Omental fat pad (tissue), 4 donors: ENCODE measurements at places on chromosomes 12 and 14.

DNA sequence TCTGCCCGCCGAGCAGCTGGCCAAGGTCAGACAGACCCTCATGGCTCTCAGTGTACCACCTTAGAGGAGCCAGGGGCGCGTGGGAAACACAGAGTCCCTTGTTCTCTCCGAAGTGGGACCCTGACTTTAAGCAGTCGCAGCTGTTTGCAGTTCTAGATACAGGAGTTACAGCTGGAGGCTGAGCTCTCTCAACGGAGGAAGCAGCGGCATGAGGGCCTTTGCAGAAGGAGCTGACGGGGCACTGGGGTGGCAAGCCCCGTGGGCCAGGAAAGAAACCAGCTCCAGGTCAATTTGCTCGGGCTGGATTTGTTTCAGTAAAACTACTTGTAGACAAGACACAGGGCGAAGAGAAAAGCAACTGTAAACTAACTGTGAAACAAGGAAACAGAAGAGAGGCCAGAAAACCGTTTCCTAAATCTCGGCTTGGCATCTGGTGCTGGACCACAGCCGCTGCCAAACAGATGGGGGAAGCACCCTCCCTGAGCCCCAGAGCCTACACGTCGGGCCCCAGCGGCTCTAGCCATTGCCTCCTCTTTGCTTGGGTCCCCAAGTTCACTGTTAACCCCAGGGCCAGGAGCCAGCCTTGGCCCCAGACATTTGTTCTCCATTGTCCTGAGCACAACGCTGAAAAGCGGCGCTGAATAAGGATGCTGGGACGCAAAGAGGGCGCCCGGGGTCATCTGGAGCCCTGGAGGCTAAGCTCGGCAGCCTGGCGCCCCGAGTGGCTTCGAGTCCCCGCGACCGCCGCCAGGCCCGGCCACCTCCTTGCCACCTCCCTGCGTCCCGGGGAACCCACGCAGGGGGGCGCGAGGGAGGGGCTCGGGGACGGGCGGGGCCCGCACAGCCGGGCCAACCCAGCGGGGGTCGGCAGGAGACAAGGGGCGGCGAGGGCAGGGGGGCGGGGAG is 914 bp upstream of the PACS2 start:
- no peak for DNase-seq

DNA sequence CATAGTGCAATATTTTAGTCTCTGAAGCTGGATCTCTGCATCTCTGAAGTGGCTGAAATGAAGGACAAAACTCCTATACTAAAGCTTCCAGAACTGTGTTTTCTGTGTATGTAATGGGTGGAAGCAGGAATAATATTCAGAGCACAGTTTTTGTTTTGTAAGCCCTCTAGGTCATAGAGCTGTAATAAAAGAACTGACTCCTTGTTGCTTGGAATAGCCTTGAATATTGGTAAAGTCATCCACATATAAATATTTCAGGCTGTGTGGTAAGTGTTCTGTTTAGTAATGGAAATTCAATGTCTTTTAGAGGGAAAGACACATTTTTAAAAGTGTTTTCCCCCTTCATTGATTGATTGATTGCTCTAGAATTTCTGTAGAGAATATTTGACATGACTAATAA is 18.2 kb upstream of the AKAP6 start:
- DNase-seq = no peak

GRCh38 chr12:50309950-50310349 is 26.6 kb upstream of the LIMA1 start:
- DNase-seq = no peak

- DNase-seq = no peak
Observed at GRCh38 chr14:98290596-98290995, 981.4 kb downstream of the BCL11B start.

DNA sequence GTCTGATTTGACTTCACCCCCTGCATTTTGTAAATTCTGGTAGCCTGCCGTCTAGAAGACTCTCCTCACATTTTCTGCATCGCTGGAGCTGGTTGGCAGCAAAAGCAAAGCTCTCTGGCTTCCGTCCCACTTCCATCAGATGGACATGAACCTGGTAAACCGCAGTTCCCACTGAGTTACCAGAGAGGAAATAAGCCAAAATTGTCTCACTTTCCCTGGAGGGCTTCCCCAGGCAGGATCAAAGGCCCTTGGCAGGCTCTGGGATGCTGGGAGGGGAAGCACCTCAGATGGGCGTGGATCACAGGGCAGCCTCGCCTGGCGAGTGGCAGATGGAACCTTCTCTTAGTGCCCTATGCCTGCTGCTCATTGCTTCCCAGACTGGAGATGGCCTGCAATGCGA is 243.5 kb downstream of the TMEM132C start:
- DNase-seq = no peak

DNA sequence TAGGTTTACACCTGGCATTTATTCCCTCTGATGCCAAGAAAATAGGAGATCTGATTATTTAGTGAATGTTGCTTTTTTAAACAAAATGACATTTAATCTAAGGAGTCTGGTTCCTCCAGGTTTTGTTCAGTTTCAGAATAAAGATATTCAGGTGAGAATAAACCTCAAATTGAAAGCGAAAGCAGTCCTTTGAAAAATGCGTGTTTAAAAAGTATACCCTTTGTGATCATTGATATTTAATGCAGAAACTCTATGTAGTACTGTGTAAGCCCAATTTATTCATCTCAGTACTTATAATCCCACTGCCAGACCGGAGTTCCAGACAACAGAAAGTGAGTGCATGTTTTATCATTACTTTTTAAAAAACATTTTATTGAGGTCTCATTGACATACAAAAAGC is 210.2 kb downstream of the KCNC2 start:
- DNase-seq = no peak

GRCh38 chr12:45389426-45389825 is 173.5 kb downstream of the ANO6 start:
- no peak for DNase-seq

- DNase-seq = no peak
Observed at GRCh38 chr12:116055895-116056607, 221.4 kb downstream of the MED13L start.

DNA sequence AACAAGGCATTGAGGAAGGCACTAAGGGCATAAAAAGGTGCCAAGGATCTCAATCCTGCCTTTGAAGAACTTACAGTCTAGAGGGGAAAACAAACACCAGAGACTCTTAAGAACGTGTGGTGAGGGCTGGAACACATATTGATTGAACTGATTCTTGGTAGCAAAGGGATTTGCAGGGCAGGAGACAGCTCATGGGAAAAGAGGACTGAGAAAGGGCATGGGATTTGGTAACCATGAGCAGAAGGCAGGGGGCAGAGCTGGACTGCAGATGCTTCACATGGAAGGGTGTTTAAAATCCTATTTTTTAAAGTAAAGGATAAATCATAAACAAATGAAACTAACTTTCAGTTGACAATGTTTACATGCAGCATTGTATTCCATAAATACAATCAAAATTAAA is 203.1 kb downstream of the ITPR2 start:
- DNase-seq = no peak

DNA sequence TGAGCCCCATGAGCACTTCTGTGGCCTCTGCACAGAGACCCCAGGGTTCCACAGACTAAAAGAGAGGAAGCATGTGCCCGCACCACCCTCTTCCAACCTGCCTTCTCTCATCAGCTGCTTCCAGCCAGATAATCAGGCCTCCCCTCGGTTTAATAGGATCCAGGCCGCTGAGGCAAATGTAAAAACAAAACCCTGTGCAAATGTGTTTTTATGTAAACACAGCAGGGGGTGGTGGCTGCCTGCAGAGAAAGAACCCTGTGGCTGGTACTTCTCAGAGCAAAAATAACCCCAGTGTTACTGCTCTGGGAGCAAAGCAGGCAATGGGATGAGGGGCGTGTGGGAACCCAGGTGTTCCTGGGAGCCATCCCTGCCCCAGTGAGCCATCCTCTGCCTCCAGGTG is 46.2 kb downstream of the WSCD2 start:
- no peak for DNase-seq

GRCh38 chr12:3048540-3048939 is 28.6 kb upstream of the TSPAN9 start:
- DNase-seq = no peak

GRCh38 chr12:92561543-92561899 is 141.3 kb upstream of the PLEKHG7 start:
- DNase-seq = no peak

DNA sequence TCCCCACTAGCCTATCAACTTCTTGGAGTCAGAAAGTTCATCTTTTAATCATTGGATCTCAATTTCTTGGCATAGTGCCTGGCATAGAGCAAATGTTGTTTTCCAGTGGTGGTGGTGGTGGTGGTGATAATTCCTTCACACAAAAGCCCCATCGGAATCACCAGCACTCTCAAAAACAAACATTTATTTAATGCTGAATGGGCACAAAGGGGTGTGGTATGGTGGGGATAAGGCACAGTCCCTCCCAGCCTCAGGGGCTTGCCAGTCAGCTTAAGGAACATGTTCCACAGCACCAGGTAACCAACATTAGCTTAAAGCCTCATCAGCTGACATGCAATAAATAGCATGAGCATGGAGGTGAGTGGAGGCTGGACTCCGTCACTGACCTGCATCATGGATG is 56.6 kb downstream of the KCNK10 start:
- DNase-seq = no peak

GRCh38 chr12:1373901-1374735 is 220.3 kb downstream of the FBXL14 start:
- DNase-seq = no peak

GRCh38 chr12:120444676-120445075 is 1.5 kb downstream of the TRIAP1 start:
- no peak for DNase-seq

DNA sequence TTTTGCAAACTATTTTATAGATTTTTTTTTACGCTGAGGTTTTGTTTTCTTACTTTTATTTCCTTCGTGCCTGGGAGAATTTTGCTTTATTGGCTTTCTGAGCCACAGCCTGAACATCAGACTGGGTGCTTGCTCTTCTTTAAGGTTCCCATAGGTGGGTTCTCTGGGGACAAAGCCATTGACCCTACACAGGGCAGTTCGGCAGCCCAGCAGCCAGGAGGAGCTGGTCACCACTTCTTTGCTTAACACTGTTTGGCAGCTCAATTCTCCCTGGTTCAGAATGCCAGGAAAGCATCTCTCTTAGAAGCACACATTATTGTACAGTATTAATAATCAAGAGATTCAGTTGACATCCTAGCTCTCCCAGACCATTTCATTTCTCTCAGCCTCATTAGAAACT is 140.8 kb upstream of the NEDD1 start:
- no peak for DNase-seq

DNA sequence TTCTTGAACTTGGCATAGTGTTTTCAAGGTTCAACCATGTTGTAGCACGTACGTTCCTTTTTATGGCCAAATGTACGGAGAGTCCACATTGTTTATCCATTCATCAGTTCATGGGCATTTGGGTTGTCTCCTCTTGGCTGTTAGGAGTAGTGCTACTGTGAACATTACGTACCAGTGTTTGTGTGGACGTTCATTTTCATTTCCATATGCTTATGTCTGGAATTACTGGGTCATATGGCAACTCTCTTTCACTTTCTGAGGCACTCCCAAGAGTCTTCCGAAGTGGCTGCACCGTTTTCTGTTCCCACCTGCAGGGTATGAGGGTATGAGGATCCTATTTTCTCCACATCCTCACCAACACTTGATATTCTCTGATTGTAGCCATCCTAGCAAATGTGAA is 49.1 kb upstream of the TSPAN9 start:
- DNase-seq = no peak

DNA sequence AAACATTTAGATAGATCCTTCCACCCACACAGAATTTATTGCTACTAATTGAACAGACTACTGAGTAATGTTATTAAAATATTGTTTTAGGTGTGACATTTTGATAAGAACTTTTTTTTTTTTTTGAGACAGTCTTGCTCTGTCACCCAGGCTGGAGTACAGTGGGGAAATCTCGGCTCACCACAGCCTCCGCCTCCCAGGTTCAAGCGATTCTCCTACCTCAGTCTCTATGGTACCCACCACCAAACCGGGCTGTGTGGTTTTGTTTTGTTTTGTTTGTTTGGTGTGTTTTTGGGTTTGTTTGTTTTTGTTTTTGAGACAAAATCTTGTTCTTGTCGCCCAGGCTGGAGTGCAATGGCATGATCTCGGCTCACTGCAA is 40.9 kb downstream of the COX16 start:
- DNase-seq = no peak

DNA sequence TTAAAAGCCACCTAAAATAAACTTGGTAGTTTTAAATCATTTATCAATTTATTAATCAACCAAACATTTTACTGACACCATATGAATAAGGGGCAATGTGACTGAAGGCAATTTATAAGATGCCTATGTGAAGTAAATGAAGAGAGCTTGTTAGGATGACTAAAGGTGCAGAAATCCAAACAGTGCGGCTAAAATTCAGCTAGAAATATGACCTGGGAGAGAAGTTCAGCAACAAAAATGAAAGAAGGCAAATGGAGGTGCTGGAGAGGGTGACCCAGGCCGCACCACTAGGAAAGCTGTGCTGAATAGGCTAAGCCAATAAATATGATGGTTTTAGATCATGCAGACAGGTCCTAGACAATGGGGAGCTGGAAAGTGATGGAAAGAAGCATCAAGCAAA is 403.7 kb downstream of the BTG1 start:
- DNase-seq = no peak

- DNase-seq = no peak
Observed at GRCh38 chr12:57896434-57897201, 44.7 kb upstream of the ATP23 start.

GRCh38 chr12:72974954-72975555 is 702.9 kb downstream of the TRHDE start:
- DNase-seq = no peak

DNA sequence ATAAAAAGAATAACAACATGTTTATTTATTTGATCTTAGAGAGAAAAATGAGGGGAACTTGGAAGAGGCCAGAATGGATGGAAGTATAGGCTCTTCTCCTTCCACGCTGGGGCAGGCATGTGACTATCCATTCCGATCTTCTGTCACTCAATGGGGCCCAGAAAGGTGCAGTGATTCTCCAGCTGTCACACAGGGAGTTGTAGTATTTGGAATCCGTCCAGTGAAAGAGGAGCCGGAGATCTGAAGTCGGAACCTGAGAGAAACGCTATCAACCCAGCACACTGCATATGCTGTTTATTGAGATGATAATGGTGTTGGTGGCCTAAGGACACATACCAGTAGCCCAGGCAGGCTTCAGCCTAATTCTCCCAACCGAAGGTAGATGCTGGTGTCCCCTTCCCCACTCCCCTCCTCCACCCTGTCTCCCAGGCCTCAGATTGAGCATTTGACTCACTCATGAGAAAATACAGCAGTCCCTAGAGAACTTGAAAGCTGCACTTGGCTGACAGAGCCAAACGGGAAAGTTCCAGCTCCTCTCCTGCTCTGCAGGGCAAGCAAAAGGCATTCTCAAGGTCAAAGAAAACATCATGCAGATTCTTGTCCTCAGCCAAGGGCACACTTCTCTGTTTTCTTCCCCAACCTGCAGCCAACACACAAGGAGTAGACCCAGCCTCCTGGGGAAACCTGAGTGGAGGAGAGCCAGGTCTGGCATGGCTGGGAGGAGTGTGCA is 100.4 kb downstream of the IRF2BPL start:
- no peak for DNase-seq

DNA sequence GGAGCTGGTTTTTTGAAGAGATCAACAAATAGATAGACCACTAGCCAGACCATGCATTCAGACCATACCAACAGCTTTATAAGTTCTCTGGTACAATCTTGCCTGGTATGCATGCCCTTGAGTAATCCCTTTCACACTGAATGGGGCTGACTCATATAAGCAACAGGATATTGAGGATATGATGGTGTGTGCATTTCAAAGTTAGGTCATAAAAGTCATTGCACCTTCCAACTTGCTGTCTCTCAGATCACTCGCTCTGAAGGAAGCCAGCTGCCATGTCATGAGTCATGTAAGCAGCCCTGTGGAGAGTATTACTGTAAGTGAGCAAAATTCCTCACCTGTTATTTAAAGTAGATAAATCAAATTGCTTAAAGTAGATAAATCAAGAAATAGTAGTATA is 45.0 kb upstream of the OR6J1 start:
- DNase-seq = no peak
